ENCODE measurements at places on chromosomes 1 and 21. TPM values are rescaled to one million over a fixed set of nuclear protein-coding genes. Genes with fewer than 3 reads are reported as not detected.

DNA sequence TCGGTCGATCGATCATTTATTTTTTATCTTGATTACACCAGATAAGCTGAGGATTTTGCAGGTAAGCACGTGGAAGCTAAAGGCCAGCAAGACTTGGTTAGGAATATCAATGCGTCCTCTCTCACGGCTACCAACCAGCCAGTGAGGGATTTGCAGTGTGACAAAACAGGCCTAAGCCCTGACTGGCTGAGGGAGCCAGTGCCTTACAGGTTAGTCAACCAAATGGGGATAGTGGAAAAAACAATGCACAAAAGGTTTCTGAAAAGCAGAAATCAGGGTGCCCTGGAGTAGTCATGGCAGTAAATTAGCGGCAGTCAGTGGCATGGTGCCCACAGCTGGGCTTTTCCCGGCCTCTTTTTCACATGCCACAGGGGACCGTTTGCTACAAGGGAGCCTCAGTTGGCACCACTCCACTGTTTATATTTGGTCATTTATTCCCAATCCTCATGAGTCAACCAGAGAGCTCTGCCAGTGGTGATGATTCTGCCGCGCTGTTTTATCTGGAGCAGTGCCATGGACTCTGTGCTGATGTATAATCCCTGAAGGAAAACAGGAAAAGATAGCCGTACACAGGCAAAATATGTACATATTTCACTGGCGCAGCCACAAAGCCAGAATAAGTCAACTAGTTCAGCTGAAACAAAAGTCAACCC lies 167.6 kb downstream of the RHOU start:
- no peak for DNase-seq

GRCh38 chr1:56923201-56923600 lies 42.6 kb downstream of the C8B start:
- DNase-seq = no peak

Gene TNFRSF4
- 788 TPM for total RNA-seq

- DNase-seq = no peak
Measured at GRCh38 chr1:165683848-165684485, 14.4 kb downstream of the ALDH9A1 start.

DNA sequence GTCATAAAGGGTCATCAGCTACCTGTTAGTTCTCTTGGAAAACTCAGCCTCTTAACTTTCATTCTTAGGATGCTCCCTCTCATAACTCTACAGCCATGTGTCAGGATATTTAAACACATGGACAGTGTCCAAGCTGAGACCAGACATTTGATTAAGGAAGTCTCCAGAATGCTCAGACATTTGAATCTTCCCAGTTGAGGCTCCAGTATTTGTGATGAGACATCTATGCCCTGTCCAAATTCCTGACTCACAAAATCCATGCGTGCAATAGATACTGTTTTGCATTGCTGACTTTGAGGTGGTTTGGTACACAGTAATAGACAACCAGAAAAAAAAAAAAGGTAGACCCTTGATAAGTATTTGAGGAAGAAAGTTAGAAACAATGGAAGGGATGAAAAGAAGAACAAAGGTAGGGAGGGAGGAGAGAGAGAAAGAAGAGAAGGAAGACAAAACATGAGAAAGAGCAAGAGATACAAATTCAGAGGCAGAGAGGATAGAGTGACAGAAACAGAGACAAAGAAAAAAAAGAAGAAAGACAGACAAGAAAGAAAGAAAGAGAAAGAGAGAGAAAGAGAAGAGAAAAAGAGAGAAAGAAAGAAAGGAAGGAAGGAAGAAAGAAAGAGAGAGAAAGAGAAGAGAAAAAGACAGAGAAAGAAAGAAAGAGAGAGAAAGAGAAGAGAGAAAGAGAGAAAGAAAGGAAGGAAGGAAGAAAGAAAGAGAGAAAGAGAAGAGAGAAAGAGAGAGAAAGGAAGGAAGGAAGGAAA lies 275.5 kb upstream of the PRMT6 start:
- DNase-seq = no peak

DNA sequence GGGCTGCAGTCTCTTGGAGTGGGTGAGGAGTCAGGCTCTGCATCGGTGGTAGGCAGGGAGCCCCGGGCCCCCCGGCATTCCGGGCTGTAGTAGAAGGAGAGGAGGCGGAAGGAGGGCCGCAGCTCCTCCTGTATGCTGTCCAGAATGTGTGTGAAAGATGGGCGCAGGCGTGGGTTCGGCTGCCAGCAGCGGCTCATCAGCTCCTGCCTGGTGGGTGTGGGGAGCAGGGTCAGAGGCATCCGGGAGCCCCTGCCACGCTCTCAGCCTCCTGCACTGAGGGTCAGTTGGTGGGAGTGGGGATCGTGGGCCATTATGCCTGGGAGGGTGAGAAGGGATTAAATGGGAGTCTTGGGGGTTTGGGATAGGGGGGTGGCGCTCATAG lies 18.0 kb downstream of the INSRR start:
- no peak for DNase-seq

DNA sequence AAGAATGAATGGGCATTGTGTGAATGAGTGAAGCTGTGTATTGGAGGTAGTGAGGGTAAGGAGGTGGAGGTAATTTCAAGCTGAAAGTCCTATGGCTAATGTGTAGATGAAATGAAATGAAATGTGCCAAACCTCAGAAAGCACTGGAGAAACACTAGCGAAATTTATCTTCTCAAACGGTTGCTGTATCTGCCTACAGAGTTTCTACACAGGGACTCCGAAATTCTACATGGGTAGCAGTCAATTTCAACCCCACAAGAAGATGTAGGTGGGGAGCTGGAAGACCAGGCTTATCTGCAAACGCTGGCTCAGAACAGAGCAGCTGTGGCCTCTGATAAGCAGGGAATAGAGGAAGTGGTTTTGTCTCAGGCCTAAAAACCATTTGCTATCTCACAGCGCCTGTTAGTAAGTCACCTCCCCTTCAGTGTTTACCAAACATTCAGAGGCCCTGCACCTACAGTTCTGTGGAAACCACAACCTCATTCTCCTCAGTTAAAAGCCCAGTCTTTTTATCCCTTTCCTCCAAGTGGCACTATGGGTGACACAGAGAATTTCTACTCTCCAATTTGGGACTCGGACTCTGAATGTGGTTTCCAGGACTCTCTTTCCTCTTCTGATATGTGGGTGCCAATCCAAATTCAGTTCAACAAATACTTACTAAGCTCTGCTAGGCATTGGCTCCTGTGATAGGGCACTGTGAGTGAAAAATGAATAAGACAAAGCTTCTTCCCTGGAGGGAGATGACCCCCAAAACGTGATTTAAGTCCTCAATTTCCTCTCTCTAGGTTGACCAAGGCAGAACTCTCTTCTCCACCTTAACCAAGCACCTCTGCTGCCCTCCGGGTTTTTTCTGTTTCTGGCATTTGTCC lies 17.2 kb upstream of the SLAMF6 start:
- peak; percentile 64 for DNase-seq

DNA sequence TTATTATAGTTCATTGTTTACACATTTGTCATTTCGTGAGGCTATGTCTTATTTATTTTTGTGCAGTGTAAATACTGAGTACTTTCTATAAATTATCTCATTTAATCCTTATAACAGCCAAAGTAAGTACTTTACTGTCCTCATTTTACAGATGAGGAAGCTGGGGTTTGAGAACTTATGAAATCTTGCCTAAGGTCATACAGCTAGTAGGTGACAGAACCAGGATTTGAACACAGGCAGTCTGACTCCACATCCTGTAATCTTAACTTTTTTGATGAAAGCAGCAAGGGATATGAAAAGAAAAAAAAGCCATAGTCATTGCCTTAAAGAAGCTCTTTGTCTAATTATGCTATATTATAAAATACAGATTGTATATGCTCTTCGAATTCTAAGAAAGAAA lies 107.1 kb upstream of the BMP8A start:
- DNase-seq = no peak

DNA sequence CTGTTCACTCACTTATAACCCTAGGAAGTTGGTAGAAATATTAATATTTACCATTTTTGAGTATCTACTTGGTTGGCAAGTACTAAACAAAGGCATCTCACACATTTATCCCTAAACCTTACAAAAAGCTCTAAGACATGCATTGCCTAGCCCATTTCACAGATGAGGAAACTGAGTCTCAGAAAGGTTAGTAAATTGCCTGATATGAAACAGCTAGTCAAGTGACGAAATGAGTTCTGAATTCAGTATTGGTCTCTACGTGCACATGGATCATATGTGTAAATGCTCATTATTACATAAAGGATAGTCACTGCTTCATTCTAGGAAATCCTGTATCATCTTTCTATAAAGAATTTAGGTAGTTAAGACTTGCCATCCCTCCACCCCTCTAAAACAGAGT lies 105.1 kb downstream of the BARHL2 start:
- no peak for DNase-seq

- peak; percentile 43 for DNase-seq
Measured at GRCh38 chr1:156797212-156797871, 19.3 kb downstream of the SH2D2A start.

Measured in activated T-helper 1 cell treated with anti-CD3 and anti-CD28 coated beads, Interleukin-12 subunit alpha, Interleukin-12 subunit beta, Interleukin-2, Interleukin-4 antibody, amounts not matched to agents 30 ng/mL and 10 ng/mL and 1 ng/mL, durations not matched to agents 14 hours and 24 hours and 36 hours (primary cell).